Pancreas (tissue), 10 donors: ENCODE measurements at places on chromosomes 2 and 18. TPM values are rescaled to one million over a fixed set of nuclear protein-coding genes. Genes with fewer than 3 reads are reported as not detected.

- no peaks in the 10 kb centered on the region for H3K36me3 ChIP-seq
- H3K4me1 ChIP-seq: no peaks in the 10 kb centered on the region
- no peaks in the 10 kb centered on the region for H3K27me3 ChIP-seq
Observed at GRCh38 chr2:27903018-27903417, 12.5 kb downstream of the BABAM2 start.

DNA sequence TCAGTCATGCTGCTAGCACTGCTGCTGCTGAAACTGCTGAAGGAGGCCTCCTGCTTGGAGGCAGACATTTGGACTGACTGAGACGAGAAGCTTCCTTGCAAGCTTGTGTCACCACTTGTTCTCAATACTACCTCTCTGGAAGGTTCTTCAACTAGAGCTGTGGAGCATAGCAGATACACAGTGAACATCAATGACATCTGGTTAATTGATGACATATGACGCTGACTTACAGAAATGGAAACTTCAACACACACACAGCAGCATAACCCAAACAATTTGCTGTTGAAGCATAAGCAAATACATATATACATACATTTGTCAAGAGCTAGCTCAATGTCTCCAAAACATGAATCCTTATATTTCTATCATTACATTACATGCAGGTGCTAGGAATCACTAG, 47.3 kb downstream of the PLEKHA3 start:
- no peak overlapping the region for H3K4me3 ChIP-seq
- H3K36me3 ChIP-seq: no peaks in the 10 kb centered on the region
- no peaks in the 10 kb centered on the region for H3K27me3 ChIP-seq
- DNase-seq: no peak

DNA sequence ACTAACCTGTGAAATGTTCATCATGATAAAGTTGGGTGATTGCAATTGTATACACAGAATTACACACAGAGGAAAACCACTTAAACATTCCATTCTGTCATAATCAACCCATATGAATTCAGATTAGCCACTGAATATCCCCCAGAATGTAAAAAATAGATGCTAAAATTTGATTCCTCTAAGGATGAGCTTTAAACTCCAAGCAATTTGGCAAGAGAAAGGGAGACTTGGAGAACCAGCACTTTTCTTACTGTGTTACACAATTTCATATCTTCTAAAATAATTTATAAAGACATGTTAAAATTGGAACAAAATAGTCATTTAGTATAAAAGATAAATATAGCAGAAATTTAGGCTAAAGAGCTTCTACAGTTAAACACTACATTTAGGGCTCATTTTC, 146.3 kb upstream of the LMAN1 start:
- no peak overlapping the region for H3K4me3 ChIP-seq
- H3K36me3 ChIP-seq: no peaks in the 10 kb centered on the region
- H3K27ac ChIP-seq: no peak overlapping the region
- DNase-seq: no peak

The CYP26B1 gene
- 0.67 TPM for total RNA-seq

The CCT7 gene
- total RNA-seq: 117 TPM

- H3K27ac ChIP-seq: no peak overlapping the region
- no peaks in the 10 kb centered on the region for H3K27me3 ChIP-seq
- H3K4me1 ChIP-seq: peaks cover 26% of the 10 kb centered on the region
- H3K4me3 ChIP-seq: peak overlapping the region; percentile 80
Observed at GRCh38 chr2:151826737-151827157, 1.5 kb downstream of the ARL5A start.

The CXCR1 gene
- total RNA-seq: not detected
